Diencephalon (tissue), 1 donor: ENCODE measurements at places on chromosomes 1 and 21. TPM values are rescaled to one million over a fixed set of nuclear protein-coding genes. Genes with fewer than 3 reads are reported as not detected.

Gene NEXN
- 1.2 TPM for total RNA-seq

Gene BARHL2
- total RNA-seq: 1.4 TPM

Gene C1orf87
- 0.46 TPM for total RNA-seq

Gene IFT25
- total RNA-seq: 31.1 TPM

Gene PPIAL4G
- total RNA-seq: 0.46 TPM

Gene FCMR
- 0.46 TPM for total RNA-seq

Gene PTP4A2
- 444 TPM for total RNA-seq

Gene NUP210L
- 0.23 TPM for total RNA-seq

Gene JAM2
- total RNA-seq: 20.8 TPM

Gene TBX15
- total RNA-seq: 0.69 TPM

Gene PGBD5
- total RNA-seq: 12.2 TPM

Gene SMPDL3B
- total RNA-seq: 2.3 TPM

Gene PRKAB2
- total RNA-seq: 34.1 TPM

Gene LCE2C
- total RNA-seq: not detected

Gene F13B
- not detected for total RNA-seq

Gene SMAP2
- total RNA-seq: 46.8 TPM

Gene VCAM1
- total RNA-seq: 51.0 TPM

Gene TNFAIP8L2
- total RNA-seq: 2.3 TPM

Gene IFI44L
- total RNA-seq: 17.3 TPM

Gene SLC30A2
- not detected for total RNA-seq

Gene CLCA4
- not detected for total RNA-seq

Gene DCST1
- not detected for total RNA-seq

Gene LRRN2
- total RNA-seq: 20.5 TPM

Gene HES4
- total RNA-seq: 17.1 TPM

Gene DIP2A
- total RNA-seq: 40.1 TPM

Gene BGLAP
- total RNA-seq: not detected

Gene OLIG2
- total RNA-seq: 51.4 TPM

Gene FCN3
- total RNA-seq: not detected

Gene SYCP1
- not detected for total RNA-seq

Gene RXRG
- total RNA-seq: 70.8 TPM

Gene LYPD8
- total RNA-seq: not detected

Gene RPTN
- not detected for total RNA-seq

Gene FCRL3
- total RNA-seq: not detected

Gene ZFP69
- 12.0 TPM for total RNA-seq

Gene RGS5
- total RNA-seq: 8.3 TPM

Gene RASAL2
- total RNA-seq: 51.0 TPM

Gene LAD1
- 0.23 TPM for total RNA-seq

Gene TMEM59
- total RNA-seq: 109 TPM

Gene PPFIA4
- 32.8 TPM for total RNA-seq

Gene MEX3A
- 33.4 TPM for total RNA-seq

Gene NAV1
- 71.0 TPM for total RNA-seq

Gene F11R
- total RNA-seq: 11.5 TPM

Gene AQP10
- total RNA-seq: not detected

Gene PLA2G4A
- 2.5 TPM for total RNA-seq

Gene ABCA4
- total RNA-seq: 2.3 TPM

Gene SPRR4
- not detected for total RNA-seq

Gene THEM5
- total RNA-seq: not detected

Gene CFAP45
- 5.8 TPM for total RNA-seq

Gene FALEC
- 0.92 TPM for total RNA-seq

Gene FCGR2B
- total RNA-seq: 0.46 TPM

Gene POU2F1
- 36.9 TPM for total RNA-seq

Gene NMNAT2
- total RNA-seq: 51.0 TPM

Gene RWDD3
- 28.8 TPM for total RNA-seq

Gene CA14
- total RNA-seq: 1.8 TPM

Gene ELK4
- total RNA-seq: 9.7 TPM

Gene OR2T11
- total RNA-seq: not detected
